SJSA1 (cell line): ENCODE measurements at places on chromosomes 4 and X. TPM values are rescaled to one million over a fixed set of nuclear protein-coding genes. Genes with fewer than 3 reads are reported as not detected.

Gene GYPA
- total RNA-seq, result not detected in 2 replicates

Gene CENPC
- 16.0 and 22.7 TPM in 2 replicates for total RNA-seq

Gene NLGN3
- total RNA-seq, result not detected in 2 replicates

Gene PNCK
- total RNA-seq, result not detected in 2 replicates

Gene TSR2
- 17.9 and 35.2 TPM in 2 replicates for total RNA-seq

Gene NPY2R
- not detected in 2 replicates for total RNA-seq

Gene USP17L25
- total RNA-seq, result not detected in 2 replicates

Gene TAPT1
- total RNA-seq, result 8.9 and 9.6 TPM in 2 replicates

Gene UGT2A3
- total RNA-seq, result not detected in 2 replicates

Gene SSX1
- total RNA-seq, result 1.4 TPM in 1 of 2 replicates, not detected in the other

Gene POF1B
- total RNA-seq, result not detected in 2 replicates
